ENCODE measurements at places on chromosomes 12 and 14.

DNA sequence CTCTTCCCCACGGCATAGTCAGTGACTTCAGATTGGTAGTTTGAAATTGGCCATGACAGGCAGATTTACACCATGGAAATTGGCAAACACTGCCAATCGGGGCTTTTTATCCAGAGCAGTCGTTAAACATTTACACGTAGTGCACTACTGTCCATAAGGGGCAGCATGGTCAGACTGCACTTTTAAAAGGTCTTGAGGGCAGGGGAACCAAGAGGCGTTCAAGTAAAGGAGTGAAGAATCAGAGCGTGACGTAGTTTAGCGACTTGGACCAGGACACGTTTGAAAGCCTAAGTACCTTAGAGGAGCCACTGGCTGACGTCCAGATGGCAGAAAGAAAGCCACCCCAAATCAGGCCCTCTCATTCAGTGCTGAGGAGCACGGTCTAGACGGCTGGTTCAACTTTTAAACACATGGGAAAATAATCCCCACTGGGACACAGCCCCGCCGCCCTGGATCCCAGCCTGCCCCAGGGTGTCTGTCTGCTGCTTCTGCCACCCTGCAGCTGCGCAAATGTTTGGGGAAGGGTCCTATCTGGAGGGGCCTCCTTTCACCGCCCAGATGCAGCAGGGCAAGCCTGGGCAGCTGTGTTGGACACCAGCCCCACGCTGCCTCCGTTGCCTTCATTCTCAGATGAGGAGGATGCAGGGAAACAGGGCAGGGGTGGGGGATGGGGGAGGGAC, 52.5 kb upstream of the PPP2R5C start:
- no peak for DNase-seq

DNA sequence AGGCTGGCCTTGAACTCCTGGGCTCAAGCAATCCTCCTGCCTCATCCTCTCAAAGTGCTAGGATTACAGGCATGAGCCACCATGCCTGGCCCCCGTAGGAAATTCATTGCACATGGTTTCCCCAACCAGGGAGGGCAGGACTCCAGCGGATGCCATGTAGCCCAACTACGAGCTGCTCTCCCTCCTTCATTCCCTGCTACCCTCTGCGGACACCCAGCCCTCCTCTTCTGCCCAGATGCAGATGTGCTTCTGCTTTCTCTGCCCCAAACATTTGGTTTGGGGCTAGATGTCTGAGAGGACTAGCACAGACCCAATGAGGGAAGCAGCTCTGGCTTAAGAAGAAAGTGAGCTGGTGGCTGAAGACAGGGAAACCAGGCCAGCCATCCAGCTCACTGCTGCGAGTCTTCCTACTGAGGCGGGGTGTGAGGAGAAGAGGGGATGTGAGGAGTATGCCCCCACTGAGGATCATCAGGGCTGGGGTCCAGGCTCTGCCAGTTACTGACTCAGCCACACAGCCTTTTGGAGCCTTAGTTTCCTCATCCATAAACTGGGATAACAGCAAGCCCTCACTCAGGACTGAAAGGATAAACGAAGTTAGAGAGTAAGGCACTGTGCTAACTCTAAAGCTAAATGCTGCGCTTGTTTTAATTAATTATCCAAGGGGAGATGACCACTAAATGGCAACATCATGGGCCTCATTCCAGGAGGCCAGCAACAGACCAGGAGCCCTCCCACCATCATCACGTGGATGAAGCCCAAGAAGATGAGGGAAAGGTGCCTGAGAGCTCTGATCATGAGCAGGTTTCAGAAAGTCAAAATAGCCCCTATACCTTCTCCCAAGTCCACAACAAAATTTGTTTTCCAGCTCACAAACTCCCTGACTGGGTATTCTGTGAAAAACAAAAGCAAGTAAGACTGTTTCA, 10.9 kb downstream of the CTDSP2 start:
- no peak for DNase-seq

- peak; percentile 86 for DNase-seq
Observed at GRCh38 chr12:119989731-119990381, 820 bp downstream of the BICDL1 start.

- DNase-seq = no peak
Observed at GRCh38 chr14:39681782-39682399, 249.7 kb upstream of the FBXO33 start.

DNA sequence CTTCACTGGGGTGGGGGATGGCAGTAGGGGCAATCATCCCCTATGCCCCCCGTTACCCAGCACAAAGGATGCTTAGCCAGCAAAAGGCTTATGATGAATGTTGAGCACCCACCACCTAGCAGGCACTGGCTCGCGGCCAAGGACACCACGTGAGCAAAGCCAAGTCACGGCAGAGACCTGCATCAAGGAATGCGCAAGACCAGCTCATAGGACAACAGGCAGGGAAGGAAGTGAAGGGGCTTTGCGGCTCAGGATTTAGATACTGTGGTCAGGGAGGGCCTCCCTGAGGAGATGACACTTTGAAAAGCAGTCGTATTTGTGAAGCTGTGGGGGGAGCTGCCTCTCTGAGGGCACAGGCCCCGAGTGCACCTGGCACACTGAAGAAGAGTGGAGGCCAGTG, 32.8 kb downstream of the SH2B3 start:
- no peak for DNase-seq

GRCh38 chr12:10393291-10393690, 3.5 kb upstream of the KLRK1 start:
- no peak for DNase-seq

GRCh38 chr12:102955926-102956737, 1.3 kb upstream of the ASCL1 start:
- no peak for DNase-seq

Measured in lung (tissue), 17 donors.